GM12878 (cell line): ENCODE measurements at places on chromosomes 5 and 9. TPM values are rescaled to one million over a fixed set of nuclear protein-coding genes. Genes with fewer than 3 reads are reported as not detected.

GRCh38 chr5:148957591-148958202, 105.2 kb downstream of the SH3TC2 start:
- no peaks in the 10 kb centered on the region for H3K4me1 ChIP-seq
- H3K27me3 ChIP-seq = no peaks in the 10 kb centered on the region
- H3K36me3 ChIP-seq = no peaks in the 10 kb centered on the region

DNA sequence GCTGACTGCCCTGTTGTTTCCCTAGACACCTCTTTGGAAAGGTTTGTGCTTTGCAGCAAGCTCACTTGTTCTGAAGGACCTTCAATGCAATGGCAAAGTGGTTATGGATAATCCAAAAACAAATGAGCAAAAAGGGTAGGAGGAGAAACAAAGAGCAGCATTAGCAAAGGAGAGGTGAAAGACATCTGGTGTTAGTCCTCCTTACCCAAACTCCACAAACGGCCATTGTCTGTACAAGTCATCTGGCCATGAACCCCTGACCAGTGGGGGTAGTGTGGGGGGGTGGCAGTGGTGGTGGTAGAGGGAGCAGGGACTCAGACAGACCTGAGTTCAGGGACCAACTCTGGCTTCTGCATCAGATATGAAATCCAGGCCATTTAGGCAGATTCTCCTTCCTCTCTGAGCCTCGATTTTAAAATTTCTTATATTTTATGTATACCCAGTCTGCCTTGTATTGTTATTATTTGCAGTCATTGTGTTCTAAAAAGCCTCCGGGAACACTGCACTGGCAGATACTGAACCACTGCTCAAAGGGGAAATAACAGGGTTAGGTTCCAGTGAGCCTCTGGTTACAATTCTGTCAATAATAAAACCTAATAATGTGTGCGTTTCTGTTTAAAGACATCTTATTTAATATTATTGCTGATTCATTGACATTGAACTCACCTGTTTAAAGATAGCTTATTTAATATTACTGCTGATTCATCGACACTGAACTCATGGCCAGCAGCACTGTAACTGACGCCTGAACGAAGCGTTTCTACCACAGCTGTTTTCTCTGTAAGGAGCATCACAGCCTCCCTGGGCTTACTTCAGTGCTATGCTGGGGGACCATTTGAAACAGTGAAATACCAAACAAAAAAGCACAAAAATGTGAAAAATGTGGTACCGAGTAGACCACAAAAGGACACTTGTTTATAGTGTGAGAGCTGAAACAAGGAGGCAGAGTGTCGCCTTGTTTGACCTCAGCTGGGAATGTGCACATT, 156.0 kb downstream of the SEC61B start:
- no peak overlapping the region for H3K27ac ChIP-seq
- H3K4me1 ChIP-seq = no peaks in the 10 kb centered on the region
- no peak for DNase-seq
- H3K36me3 ChIP-seq = no peaks in the 10 kb centered on the region

GRCh38 chr9:109158651-109159050, 8.4 kb downstream of the FRRS1L start:
- H3K4me3 ChIP-seq = no peak overlapping the region
- H3K27me3 ChIP-seq = no peaks in the 10 kb centered on the region
- no peak for DNase-seq
- no peak overlapping the region for H3K27ac ChIP-seq
- H3K36me3 ChIP-seq = no peaks in the 10 kb centered on the region
- H3K4me1 ChIP-seq = no peaks in the 10 kb centered on the region

DNA sequence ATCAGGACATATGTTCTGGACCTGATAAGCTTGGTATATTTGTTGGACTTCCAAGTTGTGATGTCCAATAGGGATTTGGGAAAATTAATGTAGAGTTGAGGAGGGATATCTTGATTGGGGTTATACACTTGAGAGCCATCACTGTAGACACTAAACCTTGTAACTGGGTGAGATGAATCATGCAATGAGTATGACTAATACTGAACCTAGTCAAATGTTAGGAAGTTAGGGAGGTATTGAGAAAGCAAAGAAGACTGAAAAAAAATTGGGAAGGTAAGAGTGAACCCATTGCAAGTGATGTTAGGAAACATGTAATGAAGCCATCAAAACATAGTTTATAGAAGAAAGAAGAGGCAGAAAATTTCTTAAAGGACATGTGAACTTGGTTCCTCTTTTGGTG, 668.4 kb upstream of the CDH9 start:
- H3K4me1 ChIP-seq = no peaks in the 10 kb centered on the region
- no peaks in the 10 kb centered on the region for H3K36me3 ChIP-seq
- H3K27me3 ChIP-seq = no peaks in the 10 kb centered on the region
- no peak overlapping the region for H3K4me3 ChIP-seq
- DNase-seq = no peak
- no peak overlapping the region for H3K27ac ChIP-seq

The ZCCHC7 gene
- polyA plus RNA-seq = 46.2 and 51.2 TPM in 2 replicates

The SLC4A9 gene
- not detected in 2 replicates for polyA plus RNA-seq

GRCh38 chr5:30878296-30878695, 315.2 kb upstream of the CDH6 start:
- H3K27me3 ChIP-seq = no peaks in the 10 kb centered on the region
- DNase-seq = no peak
- no peaks in the 10 kb centered on the region for H3K36me3 ChIP-seq
- H3K27ac ChIP-seq = no peak overlapping the region

- no peak overlapping the region for H3K27ac ChIP-seq
- no peak overlapping the region for H3K4me3 ChIP-seq
- H3K4me1 ChIP-seq = peaks cover 3% of the 10 kb centered on the region; the same call in 1 of the 2 replicates
- no peak for DNase-seq
- H3K36me3 ChIP-seq = 0 out of 2 replicates have a peak, but pooled peaks cover 4% of the 10 kb centered on the region
These were observed 4.2 kb upstream of the TRIM52 start for GRCh38 chr5:181265092-181265671.

DNA sequence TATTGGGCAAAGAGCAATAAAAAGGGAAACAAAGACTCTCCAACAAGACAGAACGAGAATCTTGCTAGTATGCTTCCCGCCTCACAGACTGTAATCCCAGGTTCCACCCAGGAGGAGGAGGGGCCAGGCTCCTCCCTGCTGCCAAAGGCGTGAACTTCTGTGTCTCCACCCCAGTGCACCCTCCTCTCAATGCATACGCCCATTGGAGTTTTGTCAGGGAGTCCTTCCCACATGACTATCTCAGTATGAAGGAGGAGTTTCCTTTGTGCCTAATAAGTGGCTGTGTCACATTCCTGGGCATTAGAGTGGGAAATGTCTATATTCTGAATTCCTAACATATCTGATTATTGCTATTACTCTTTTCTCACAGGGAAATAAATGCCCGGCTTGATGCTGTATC, 106.4 kb upstream of the DHFR start:
- H3K27me3 ChIP-seq = no peaks in the 10 kb centered on the region
- no peak overlapping the region for H3K4me3 ChIP-seq
- DNase-seq = no peak
- H3K4me1 ChIP-seq = peaks cover 7% of the 10 kb centered on the region

The IRX1 gene
- not detected in 2 replicates for polyA plus RNA-seq

DNA sequence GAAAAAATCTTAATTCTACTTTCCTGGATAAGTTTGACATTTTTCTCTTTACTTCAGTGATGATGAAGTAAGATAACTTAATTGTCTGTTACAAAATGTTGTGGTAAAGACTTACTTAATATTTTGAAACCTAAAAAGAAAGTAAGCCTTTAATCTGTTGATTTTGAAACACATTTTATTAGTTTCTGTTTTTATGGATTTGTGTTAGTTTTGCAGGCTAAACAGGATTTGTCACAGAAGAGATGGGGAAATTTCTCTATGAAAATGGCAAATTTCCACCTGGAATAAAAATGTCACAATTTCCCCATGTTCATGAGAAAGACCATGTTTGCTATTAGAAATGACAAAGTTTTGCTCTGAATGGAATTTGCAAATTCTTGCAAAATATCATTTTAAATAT, 237.1 kb downstream of the RFX3 start:
- H3K36me3 ChIP-seq = no peaks in the 10 kb centered on the region; the same call in 1 of the 2 replicates
- H3K27me3 ChIP-seq = no peaks in the 10 kb centered on the region
- no peaks in the 10 kb centered on the region for H3K4me1 ChIP-seq
- no peak for DNase-seq
- H3K4me3 ChIP-seq = no peak overlapping the region

DNA sequence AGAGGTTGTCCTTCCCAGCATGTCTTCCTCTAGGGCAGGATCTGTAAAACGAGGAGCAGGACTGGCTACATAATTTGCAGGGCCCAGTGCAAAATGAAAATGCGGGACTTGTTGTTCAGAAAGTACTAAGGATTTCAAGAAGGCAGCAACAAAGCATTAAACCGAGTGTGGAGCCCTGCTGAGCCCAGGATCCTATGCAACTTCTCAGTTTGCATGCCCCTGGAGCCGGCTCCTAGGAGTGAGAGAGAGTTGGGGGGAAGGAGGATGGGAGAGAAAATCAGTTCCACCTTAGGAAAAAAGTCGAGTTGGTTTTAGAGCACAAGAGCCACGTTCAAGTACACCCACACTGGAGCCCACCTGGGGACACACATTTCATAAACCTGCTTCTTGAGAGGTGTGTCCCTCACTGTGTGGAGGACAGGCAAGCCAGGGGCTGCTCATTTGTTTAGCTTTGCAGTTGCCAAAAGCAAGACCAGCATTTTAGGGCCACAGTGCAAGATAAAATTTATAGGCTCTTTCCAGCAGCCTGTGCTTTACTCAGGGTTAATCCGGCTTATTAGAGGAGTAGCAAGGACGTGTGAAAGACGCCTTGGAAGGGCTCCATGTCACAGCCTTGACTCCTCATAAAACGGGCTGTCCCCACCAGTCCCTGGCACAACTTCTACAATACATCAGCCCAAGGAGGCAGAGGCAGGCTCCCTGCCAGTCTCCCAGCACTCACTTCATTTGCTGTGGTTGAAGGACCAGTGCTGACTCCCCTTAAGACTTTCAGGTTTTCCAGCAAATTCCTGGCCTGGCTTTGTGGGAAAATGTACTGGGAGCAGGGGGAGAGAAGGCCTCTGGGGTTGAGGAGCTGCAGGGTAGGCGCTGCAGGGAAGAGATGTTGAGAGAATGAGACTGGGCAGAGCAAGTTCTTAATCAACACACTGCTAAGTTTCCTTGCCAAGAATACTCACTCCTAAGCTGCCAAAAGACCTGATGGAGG, 159.7 kb upstream of the SEMA6A start:
- DNase-seq = no peak
- no peaks in the 10 kb centered on the region for H3K36me3 ChIP-seq
- H3K27me3 ChIP-seq = no peaks in the 10 kb centered on the region
- H3K4me1 ChIP-seq = no peaks in the 10 kb centered on the region
- H3K27ac ChIP-seq = no peak overlapping the region

DNA sequence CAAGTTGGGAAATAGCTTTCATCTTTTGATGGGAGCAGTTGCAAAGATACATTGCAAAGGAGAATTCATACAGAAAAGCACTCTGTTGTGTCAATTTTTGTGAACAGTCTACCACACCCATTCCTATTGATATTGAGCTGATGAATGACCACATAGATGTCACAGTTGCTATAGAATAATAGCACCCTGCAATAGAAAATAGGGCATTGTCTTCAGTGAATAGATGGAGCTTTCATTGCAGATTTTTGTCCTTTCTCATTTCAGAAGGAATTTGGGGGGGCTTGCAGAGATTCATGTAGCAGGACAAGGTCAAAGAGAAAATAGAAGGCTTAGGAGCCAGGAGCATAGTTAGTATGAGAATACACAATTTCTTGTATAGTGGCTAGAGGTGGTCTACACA, 237.9 kb downstream of the TMEM38B start:
- no peaks in the 10 kb centered on the region for H3K36me3 ChIP-seq
- H3K4me1 ChIP-seq = no peaks in the 10 kb centered on the region
- H3K27me3 ChIP-seq = no peaks in the 10 kb centered on the region
- no peak overlapping the region for H3K27ac ChIP-seq

GRCh38 chr5:172862165-172862801, 28.2 kb downstream of the ERGIC1 start:
- no peak overlapping the region for H3K27ac ChIP-seq
- DNase-seq = no peak
- no peak overlapping the region for H3K4me3 ChIP-seq

DNA sequence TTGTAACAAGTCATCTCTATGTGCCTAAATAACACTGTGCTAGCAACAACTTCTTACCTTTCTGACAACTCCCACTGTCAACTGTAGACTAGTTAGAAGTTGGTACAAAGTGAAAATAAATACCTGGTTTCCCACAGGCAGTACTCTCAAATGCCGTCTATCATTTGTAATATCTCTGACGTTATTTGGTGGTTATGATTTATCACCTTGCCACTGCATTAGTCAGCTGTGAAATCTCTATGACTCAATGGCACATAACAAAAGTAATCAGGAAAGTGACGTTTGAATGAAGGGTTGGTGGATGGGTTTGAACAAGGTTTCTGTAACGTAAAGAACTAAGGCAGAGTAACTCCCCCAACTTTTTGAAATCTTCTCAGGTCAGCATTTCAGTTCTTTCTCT, 592.3 kb downstream of the MAT2B start:
- H3K27me3 ChIP-seq = no peaks in the 10 kb centered on the region
- no peak for DNase-seq
- H3K36me3 ChIP-seq = no peaks in the 10 kb centered on the region
- H3K4me1 ChIP-seq = no peaks in the 10 kb centered on the region
- no peak overlapping the region for H3K27ac ChIP-seq
- no peak overlapping the region for H3K4me3 ChIP-seq

DNA sequence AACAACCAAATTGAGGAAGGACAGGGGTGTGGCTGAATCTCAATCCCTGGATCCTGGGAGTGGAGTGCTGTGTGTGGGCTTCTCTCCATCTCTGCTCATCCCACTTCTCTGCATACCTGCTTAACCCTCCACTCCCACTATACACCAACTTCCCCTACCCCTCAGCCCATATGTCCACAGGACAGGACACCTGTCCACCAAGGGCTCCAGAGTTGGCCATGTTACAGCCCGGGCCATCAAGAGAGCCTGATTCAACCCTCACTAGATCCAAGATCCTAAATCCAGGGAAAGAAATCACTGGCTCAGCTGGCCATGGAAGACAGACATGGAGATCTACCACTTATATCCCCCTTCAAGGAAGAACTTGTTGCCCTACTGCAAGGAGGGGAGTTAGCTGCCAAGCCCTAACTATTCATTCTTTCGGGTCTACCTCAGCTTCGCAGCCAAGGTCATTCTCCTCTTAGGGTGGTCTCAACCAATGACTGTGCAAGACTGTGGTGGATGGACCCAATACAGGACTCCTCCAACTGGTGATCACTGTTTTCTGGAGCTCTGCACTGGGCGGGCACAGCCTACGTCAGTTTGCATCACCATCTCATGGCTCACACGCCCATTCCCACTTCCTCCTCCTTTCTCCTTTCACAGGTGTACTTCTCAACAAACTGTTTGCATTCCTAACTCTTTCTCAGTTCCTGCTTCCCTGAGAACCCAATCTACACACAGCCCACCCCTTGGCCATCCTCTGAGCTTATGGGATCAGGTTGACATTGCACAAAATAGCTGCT, 53.7 kb upstream of the ZBTB43 start:
- H3K4me3 ChIP-seq = no peak overlapping the region
- H3K27ac ChIP-seq = no peak overlapping the region
- no peak for DNase-seq
- H3K36me3 ChIP-seq = no peaks in the 10 kb centered on the region

The TMEM215 gene
- not detected in 2 replicates for polyA plus RNA-seq

The FOXD1 gene
- not detected in 2 replicates for polyA plus RNA-seq
